ENCODE measurements at places on chromosomes 3 and 15.

DNA sequence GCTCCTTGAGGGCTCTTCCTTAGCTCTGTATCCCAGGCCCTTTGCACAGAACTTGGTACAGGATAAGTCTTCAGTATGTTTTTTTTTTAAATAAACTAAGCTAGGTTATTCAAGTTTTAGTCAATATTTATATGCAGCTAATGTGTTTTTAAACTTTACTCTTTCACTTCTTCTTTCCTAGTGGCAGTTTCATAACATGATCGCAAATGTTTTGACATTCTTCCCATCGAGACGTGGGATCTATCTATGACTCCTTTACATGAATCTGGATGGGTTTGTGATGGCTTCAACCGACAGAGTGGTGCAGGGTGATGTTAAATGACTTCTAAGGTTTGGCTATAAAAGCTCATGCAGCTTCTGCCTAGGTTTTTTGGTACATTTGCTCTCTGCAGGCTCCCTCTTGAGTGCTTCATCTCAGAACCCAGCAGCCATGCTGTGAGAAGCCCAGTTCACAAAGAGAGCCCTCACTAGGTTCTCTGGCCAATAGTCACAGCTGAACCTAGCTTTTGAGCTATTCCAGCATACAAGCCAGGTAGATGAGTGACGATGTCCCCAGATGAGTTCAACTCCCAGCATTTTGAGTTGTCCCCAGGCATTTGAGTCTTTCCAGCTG lies 13.5 kb upstream of the MECOM start:
- DNase-seq: no peak

GRCh38 chr15:64775551-64776401 lies at the start of gene RBPMS2:
Gene RBPMS2 (minus strand): TSS chr15:64775589. CDS start chr15:64775319, 270 bp downstream.
- no peak for DNase-seq

DNA sequence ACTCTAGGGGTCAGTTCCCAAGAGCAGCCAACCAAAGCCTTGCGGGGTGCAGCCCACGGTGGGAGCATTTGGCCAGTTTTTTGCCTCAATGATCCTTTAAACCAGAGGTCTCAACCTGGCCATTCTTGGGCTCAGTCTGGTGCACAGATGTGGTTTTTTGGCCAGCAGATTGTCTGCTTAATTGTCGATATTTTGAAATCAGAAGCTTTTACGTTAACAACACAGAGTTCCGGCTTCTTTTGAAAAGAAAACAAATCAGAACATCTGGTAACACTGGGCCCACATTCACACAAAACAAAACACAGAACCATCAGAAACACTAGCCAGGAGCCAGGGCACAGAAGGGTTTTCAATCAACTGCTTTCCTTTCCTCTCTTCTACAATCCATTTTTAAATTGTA lies 127.7 kb downstream of the XXYLT1 start:
- DNase-seq: no peak

DNA sequence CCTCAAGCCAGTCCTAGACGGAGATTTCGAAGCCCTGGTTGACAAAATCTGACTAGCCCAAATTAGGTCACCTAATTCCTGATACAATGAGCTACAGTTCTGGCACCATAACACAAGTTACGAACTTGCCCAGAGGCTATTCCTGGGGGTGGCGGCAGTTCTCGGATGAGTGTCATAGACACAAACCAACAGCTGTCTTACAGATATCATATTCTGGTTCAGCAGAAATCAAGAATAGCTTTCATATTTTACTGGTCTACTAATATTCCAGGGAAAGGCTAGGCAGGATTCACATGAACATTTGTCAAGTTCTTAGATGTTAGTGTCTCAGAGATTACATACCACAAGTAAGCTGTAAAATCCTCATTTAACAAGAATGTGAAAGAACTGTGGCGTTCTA lies 8.8 kb downstream of the ANAPC13 start:
- no peak for DNase-seq

DNA sequence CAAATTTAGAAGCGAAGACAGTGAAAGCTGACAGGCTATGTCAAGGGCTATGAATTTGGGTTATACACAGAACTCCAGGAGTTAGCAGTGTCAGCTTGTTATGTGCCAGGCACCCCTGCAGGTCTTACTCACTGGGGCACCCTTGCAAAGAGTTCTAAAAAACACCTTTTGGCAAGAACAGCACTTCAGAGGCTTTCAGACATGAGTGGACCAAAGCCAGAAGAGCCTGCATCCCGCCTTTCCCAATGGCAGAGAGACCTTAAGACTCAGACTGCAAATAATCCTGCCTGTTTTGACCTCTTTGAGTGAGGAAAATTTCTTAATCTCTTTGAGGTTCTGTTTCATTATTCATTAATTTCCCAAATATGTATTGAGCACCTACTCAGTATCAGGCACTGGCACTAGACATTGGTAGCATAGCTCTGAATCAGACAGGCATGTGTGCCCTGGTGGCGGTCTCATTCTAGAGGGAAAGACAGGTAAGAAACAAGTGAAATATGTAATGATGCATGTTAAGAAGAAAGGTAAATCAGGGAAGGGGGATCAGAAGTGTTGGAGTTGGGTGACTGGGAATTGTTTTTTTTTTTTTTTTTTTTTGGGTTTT lies 280.0 kb downstream of the KBTBD8 start:
- DNase-seq: no peak

DNA sequence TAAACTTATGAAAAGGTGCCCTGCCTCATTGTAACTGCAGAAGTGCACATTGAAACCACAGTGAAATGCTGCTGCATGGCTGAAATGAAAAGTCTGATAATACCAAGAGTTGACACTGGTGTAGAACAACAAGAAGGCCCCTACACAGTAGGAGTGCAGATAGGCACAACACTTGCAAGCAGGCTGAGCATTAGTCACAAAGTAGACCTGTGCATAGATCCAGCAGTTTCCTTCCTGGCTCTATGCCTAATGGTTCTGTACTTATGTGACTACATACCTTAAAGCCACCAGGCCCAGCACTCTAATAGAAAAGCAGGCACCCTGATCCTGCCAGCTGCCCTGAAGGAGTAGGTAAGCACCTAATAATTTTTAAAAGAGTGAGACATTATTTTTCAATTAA lies 41.8 kb downstream of the PRR23E start:
- no peak for DNase-seq

- no peak for DNase-seq
Observed at GRCh38 chr3:174854987-174855386, 4.1 kb upstream of the NAALADL2 start.

DNA sequence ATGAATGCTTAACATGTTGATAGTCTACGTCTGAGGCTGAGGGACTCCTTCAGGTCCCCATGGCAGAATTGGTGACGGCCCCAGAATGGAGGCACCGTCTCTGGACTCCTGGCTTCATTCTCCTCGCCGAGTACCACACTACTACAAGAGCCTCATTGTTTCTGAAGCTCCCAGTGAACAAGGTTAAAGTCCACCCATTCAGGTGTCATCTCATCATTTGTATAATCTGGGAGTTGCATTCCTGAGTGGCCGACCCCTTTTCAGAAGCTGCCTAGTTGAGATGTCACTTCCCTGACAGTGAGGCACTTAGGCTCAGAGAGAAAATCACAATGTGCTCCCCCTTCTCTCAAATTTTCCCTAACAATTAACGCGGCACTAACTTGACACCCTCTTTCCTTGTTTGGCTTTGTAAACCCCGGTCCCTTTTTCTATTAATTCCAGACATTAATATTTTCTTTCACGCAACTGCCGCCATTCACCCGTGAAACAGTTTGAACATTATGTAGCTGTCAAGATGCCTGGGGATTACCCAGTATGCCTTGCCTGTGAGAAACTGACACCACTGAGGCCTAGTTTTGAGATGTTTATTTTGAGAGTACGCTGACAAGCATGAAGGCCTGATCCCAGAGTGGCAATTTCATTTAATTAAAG lies 105.6 kb downstream of the MCTP2 start:
- no peak for DNase-seq

GRCh38 chr3:39184081-39184967 lies 8.1 kb downstream of the XIRP1 start:
- DNase-seq: no peak

Measured in stimulated activated CD8-positive, alpha-beta memory T cell treated with anti-CD3 and anti-CD28 coated beads, Interleukin-7, amount 100 ng/mL, for 1 hour (primary cell).